NCI-H187 (cell line): ENCODE measurements at places on chromosomes 16 and 17.

DNA sequence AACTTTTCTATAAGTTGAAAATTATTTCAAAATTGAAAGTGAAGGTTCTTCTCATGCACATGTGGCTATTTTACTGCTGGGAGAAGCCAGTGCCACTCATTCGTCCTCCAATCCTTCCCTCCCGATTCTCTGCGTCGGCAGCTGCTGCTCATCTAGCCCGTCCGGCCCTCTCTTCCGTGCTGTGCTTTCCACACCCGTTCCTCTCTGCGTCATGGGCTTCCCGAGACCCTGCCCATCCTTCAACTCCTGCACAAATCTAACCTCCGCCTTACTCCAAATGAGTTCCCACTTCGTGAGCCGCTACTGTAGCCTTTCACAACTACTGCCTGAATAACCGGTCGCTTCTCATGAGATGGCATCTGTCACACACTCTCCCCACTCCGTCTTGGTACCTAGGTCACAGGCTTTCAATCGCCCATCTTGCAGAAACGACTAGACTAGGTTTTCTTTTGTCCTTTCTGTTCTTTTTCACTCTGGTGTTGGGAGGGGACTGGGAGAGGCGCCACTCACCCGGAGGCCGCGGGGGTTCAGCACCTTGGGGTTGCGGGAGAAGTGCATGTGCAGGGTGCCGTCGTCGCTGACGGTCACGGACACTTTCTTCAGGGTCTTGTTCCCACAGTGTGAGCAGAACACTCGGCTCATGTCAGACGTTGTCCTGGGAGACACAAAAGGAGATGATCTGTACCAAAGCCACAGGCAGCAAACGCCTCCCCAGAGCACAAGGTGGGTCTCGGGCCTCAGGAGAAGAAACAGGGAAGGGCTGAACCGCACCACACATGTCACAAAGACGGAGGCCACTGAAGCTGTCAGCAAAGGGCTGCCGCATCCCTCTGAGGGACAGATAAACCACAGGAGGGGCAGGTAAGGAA is 10.1 kb downstream of the NOB1 start:
- no peak for DNase-seq

GRCh38 chr17:59327121-59327980 is 4.1 kb upstream of the YPEL2 start:
- no peak for DNase-seq

DNA sequence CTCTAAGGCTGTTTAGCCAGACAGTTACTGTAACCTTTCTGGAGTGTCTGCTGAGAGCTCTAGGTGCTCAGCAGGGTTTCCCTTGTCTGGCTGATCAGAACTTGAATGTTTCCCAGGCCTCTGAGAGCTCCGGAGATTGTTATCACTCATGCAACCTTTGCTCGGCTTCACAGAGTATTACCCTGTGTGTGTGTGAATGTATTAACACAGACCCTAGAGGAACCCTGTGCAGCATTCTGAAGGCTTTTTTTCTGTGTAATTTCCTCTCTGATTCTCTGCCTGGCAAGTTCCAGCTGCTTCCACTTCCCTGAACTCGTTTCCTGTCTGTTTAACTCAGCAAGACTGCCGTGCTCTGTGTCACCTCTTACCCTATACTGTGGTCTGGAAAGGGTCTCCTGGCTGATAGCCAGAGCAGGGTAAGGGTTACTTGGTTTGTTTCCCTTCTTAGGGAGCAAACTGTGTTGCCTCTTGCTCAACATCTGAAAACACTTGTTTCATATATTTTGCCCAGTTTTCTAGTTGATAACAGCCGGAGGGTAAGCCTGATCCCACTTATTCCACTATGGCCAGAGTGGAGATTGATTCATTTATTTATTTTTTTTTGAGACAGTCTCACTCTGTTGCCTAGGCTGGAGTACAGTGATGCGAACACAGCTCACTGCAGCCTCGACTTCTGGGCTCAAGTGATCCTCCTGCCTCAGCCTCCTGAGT is 21.7 kb downstream of the PRMT7 start:
- no peak for DNase-seq

DNA sequence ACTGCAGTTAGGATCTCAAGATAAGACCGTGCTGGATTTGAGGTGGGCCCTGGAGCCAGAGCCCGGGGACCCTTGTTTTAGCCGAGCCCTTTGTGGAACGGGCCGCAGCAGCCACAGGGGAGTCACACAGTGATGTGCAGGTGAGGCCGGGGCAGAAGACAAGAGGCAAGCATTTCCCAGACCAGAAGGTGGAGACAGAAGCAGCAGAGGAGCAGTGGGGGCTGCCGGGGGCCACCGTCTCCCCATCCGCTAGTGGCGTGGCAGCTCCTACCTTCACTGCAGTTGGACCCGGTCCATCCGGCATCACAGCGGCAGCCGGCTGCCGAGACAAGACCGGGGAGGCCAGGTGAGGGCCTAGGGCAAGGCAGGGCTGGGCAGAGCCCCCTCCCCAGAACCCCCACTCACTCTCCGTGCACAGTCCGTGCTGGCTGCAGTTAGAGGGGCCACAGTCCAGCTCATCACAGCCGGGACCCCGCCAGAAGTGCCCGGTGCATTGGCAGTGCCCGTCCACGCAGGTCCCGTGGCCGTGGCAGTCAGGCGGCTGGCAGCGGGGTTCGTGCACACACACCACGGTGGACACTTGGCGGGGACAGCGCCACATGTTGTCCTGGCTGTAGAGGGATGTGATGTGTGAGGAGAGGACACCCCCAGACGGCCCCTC is 6.0 kb downstream of the NAGPA start:
- DNase-seq, result no peak

GRCh38 chr16:85659805-85660511 is 28.8 kb downstream of the GINS2 start:
- no peak for DNase-seq

- no peak for DNase-seq
These were observed 276.4 kb downstream of the SOX9 start for GRCh38 chr17:72397223-72397667.

- DNase-seq, result no peak
These were observed 378.1 kb downstream of the HAPSTR1 start for GRCh38 chr16:9469512-9469911.

DNA sequence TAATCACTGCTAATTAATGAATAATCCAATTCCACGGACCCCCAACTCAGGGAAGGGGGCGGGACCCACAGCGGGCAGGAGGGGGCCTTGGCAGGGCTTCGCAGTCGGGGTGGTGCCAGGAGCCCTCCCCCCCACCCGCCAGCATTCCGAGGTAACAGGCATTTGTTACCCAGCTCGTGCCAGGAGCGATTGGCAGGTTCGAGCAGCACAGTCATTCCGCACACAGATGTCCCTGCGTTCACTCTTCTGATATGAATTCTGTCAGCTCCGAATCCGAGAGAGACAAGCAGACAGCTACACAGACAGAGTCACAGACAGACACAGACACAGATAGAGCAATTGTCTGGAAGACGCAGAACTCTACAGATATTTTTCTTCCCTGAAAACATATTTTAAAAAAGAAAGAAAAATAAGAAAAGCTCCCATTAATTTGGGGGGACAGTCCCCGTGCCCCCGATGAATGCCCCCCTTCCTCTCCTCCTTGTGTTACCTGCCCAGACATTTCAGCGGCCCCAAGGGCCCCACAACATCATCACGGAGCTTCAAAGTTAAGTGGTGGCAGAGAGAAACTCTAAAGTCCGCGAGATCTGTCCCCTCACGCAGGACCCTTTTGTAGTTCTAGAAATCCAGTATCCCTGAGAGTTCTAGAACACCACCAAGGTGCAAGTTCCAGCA is 10.2 kb downstream of the NEUROD2 start:
- DNase-seq, result no peak

DNA sequence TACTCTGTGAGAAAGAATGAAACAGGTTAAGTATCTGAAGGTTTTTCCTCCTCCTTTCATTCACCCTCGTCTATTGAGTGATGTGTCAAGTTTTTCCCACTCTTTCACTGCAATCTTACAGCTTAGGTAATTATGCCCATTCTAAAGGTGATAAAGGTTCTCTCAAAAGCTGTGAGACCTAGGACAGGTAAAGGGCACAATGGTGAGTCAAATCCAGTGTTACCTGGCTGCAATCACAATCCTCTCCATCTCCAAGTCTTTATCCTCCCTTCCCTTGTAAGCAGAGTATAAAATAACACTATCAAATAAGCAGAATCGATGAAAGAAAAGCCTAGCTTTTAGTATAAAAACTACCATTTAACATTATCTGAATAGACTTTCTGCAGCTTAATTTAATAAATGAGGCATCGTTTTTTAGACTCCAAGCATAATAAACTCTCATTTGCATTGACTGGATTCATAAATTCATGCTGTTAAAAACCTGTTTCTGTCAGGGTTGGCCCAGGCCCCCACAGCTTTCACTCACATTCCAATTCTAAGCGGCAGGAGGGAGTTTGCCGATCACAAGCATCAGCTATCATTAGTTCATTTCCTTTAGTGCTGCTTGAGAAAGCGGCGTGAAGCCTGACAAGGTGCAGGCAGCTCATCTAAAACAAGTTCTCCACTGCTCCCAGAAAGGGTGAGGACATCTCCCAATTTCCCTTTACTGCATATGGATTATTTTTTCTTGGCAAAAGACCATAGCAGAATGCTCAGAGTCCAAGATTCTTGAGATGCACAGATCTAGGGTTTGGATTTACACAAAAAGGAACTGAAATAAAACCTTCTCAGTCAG is 67.8 kb downstream of the CDH8 start:
- no peak for DNase-seq

DNA sequence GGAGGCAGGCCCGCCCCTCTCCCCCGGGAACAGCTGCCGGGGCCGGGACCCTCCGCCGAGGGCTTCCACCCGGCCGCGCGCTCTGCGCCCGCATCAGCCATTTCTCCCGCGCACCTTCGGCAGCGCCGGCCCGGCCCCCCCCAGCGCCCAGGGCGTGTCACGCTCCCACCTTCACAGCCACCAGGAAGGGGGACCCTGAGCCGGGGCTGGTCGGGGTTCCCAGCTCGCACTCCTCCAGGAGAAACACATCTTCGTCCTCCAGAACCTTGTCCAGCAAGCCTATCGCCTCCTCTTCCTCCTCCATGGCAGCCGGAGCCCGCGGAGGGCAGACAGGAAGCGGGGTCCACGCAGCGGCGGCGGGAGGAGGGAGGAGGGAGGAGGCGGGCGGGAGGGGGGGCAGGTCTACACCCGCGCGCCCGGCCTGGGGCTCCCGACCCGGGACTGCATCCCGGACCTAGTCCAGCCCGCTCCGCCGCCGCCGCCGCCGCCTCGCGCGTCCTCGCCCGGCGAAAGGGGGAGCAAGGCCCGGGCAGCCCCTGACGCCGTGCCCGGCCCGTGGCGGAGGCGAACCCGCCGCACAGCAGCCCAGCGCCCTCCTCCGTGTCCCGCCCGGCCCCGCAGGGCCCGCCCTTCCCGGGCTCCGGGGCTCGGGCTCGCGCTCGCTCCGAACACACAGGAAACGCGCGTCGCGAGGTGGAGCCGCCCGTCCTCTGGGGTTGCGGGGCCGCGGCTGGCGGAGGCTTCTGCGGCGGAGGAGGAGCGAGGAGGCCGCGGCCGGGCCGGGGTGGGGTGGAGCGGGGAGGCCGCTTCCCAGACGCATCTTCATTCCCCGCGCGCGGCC is 70.8 kb downstream of the ABR start:
- no peak for DNase-seq

GRCh38 chr16:4679850-4680636 is 13.3 kb upstream of the NUDT16L1 start:
- DNase-seq, result no peak

DNA sequence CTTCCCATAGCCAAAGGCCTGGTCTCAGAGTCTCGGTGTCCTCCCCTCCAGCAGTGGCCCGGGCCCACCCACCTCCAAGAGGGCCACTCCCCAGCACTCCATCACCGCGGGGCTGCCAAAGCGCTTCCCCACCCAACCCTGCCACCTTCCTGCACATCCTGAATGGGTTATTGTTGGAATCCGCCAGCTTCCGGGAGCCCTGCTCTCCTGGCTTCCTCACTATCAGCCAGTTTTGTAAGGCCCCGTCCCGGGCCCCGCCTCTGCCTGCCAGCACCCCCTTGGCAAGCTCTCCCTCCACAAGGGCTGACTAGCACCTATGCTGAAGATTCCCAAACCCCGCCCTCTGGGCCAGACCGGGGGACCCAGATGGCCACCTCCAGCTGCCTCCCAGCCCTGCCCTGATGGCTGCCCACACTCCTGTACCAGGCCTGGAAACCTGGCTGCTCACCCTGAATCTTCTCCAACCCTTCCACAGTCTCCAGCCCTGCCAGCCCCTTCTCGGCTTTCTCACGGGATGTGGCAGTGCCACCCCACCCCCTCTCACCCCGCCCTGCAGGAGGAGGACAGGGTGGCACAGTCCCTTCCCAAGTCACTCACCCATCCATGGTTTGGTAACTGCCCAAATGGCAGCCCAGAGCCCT is 14.4 kb downstream of the MYBBP1A start:
- no peak for DNase-seq

GRCh38 chr17:14206891-14207290 is 29.8 kb downstream of the CDRT15 start:
- no peak for DNase-seq

DNA sequence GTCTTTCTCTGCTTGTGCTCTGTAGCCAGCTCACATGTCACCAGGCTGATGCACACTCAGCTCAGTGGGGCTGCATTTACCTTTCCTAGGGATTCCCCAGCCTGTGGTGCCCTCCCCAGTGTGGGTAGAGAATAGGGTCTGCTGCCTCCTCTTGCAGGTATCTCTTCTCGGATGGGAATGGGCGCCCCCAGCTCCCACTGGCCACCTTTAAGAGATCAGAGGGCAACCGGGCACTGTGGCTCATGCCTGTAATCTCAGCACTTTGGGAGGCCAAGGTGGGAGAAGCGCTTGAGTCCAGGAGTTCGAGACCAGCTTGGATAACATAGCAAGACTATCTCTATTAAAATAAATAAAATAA is 3.3 kb downstream of the XYLT2 start:
- DNase-seq, result no peak

DNA sequence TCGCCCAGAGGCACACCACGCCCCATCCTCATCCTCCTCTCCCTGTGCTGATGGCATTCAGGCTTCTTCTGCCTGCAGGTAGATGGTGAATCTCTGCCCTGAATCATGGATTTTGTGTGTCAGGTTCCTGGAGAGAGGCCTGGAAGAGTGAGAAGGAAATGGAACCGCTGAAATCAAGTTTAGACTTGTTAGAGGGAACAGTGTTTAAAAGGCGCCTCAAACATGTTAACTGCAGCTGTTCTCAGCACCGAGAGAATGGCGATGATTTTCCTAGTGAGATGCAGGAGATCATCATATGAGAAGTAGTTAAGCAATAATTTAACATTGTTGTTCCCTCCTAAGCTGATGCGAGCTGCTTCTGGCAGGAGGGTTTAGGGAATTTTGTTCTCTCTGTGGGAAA is 744.4 kb upstream of the EEF2KMT start:
- DNase-seq, result no peak

GRCh38 chr16:7482032-7482431 is 149.4 kb downstream of the RBFOX1 start:
- DNase-seq, result no peak

GRCh38 chr16:2482249-2482648 is 7.3 kb downstream of the TBC1D24 start:
- no peak for DNase-seq

- no peak for DNase-seq
These were observed 3.5 kb upstream of the ADGRG1 start for GRCh38 chr16:57624806-57625500.

GRCh38 chr17:61310590-61310989 is 89.1 kb upstream of the TBX2 start:
- no peak for DNase-seq
